Bronchial epithelial cell (primary cell): ENCODE measurements at places on chromosomes 7 and 10.
A peak's percentile ranks its signal among the peaks of the same experiment; 100 is the strongest.

DNA sequence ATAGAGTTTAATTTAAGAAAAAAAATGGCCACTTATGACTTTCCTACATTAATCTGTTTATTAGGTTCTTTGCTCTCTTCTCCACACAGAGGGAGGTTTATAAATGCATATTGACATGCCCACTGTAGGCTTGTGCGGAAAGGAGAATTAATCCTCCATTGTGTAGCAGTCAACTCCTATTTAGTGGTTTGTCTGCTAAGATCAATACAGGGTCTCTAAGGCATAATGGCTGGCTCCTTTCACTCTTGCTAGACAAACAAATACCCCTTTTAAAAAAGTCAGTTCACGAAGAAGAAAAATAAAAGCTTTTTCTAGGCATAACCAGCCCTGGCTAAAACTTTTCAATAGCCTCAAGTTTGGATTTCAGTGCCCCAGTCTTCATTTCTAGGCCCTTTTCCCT, 141.6 kb downstream of the TSPAN12 start:
- DNase-seq: no peak

DNA sequence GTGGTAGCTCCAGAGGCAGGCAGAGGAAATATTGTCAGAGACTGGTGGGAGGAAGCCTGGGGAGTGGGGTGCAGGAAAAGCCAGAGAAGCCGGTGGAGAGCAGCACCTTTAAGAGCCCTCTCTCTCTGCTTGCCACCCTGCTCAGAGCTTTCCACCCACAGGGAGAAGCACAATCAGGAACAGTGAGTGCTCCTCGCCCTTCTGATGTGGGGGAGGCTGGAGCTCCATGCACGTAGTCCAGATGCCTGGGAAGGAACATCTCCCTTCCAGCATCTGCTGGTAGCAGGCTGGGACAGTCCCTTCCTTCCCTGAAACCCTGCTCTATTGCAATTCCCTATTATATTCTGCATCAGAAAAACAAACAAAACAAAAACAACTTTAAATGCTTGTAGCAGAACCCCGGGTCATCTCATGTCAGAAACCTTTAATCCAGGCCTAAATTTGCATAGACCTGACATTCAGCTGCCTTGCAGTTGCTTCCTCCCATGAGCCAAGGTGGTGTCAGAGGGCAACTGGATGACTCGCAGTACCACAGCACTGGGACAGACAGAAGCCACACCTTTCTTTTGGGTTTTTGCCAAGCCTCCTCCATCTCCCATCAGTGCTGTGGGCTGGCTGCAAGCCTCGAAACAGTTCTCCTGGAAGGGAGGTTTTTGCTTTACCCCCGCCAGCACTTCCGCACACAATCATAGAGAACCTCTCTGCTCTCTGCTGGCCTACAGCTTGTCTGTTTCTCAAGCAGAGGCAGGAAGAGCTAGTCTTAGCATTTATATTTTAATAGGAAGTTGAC, 13.1 kb downstream of the AVPI1 start:
- peak; percentile 56 for DNase-seq

GRCh38 chr7:103810112-103810744, 179.2 kb downstream of the RELN start:
- DNase-seq: no peak

DNA sequence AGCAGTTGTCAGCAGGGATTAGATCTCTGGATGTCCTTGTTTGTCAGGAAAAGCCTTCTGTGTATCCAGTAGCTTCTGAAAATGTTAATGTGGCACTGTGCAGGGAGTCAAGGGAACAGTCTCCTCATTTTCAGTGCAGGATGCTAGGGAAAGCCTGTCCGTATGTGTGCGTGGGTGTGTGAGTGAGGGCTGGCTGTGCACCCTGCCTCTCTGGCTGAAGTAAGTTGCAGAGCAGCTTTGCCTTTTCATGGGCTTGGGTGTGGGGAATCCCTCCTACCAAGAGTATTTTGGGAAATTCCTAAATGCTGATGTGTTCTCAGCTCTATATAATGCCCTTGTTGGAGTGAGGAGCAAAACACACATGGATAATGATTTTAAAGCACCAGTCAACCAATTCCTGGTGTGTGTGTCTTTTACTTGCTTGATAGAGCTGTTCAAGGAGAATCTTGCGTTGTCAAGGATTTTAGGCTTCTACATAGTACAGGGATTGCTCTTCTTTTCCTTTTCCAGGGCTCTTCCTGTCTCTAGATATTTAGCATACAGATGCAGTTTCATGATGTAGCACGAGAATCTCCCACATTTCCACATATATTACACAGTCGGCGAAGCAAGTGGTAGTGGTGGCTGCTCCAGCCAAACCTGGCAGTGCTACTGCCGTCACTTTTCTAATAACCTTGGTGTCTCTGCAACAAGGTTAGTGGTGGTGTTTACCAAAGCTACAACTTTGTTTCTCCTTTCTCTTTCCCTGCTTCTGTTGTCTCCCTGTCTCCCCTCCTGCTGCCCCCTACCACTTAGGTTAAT, 92.8 kb downstream of the MCU start:
- DNase-seq: peak; percentile 82
